Right ventricle myocardium superior (tissue), 1 donor: ENCODE measurements at places on chromosomes 2 and 18. TPM values are rescaled to one million over a fixed set of nuclear protein-coding genes. Genes with fewer than 3 reads are reported as not detected.

- no peak for DNase-seq
Measured at GRCh38 chr2:28547906-28548600, 52.2 kb downstream of the PLB1 start.

- DNase-seq = no peak
Measured at GRCh38 chr2:181367906-181368435, 89.2 kb upstream of the ITGA4 start.

Gene HOXD9
- total RNA-seq = not detected

- DNase-seq = no peak
Measured at GRCh38 chr2:109381327-109381820, 232.4 kb downstream of the SEPTIN10 start.

Gene TTC21B
- 11.7 TPM for total RNA-seq

Gene RAB6C
- 0.22 TPM for total RNA-seq

Gene ATOH8
- total RNA-seq = 25.8 TPM

Gene VWA3B
- 0.32 TPM for total RNA-seq

Gene ONECUT2
- total RNA-seq = 0.03 TPM

DNA sequence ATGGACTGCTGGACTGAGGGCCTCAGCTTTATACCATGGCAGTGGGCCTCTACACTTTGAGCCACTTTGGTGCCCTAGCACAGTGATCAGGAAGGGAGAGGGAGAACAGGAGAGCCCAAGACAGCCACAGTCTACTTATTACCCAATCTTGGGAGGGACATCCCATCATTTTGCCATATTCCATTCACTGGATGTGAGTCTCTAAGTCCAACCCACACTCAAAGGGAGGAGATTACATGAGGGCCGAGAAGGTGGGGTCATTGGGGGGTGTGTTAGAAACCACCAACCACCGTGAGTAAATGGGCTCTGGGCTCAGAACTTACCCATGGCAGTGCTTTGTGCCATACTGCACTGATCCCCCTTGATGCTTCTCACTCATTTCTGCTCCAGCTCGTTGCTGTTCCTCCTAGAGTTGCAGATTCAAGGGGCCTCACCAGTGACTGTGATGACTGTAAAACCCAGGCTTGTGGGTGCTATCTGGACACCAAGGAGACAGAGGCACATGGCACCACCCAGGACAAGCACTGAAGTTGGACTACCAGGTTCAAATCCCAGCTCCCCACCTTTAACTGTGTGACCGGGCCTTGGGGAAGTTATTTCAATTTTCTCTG lies 97.6 kb upstream of the RAB6C start:
- no peak for DNase-seq

DNA sequence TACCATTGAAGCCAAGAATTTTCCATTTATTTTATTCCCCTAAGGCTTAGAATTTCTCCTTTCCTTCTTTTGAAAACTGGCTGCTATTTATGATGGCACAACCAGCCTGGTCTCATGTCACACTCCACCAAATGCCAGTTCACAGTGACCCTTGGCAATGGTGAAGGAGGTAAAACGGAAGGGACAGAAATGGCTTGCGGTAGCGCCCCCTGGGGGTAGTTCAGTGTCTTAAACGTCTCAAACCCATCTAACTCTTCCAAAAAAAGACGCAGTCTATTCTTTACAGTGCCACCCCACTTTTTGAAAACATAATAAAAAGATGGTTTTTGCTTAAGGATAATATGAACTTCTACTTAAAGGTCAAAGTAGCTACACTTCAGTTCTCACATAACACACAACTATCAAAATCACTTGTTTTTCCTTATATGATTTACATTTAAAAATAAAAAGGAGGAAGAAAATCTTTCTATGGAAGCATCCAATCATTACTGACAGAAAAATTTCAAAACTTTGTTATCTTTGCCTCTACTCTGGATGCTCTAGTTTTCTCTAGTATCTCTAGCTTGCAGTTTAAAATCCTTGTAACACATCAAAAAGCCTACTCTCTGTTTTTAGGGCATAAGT lies 28.0 kb downstream of the PNO1 start:
- peak; percentile 54 for DNase-seq

Gene CHN1
- total RNA-seq = 9.2 TPM

DNA sequence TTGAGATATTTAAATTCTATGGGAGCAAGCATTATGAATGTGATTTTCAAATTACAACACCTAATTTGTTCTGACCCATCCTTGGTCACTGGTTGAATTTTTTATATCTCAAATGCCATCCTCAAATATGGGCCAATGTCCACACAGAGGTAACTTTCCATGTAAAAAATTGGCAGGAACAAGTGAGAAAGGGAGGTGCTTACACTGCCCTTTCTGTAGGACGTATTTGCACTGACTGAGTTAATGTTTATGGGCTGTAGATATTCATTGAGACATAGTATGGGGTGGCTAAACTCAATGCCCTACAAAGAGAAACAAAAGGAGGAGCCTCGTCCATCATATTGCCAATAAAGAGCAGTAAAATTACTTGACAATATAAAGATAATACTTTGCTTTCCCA lies 259.3 kb downstream of the NRXN1 start:
- DNase-seq = no peak

DNA sequence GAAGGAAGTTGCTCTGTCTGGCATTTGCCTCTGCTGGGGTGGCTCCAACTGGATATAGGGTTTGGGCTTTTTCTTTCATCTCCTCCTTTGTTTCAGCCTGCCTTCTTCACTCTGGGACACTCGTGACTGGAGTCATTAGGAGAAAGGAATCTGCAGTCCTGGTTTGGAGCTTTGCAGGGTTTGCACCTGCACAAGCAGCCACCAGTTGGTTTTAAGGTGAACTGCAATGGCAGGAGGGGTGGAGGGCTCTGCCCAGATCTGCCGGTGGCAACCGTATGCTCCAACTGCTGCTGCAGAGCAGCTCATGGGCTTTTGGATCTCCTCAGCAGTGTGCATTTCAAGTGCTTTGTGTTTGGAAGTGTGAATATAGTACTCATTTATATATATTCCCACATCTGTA lies 131.3 kb upstream of the MGAT5 start:
- DNase-seq = no peak

Gene RUFY4
- total RNA-seq = not detected

- DNase-seq = no peak
Measured at GRCh38 chr18:69261406-69261805, 139.3 kb upstream of the DOK6 start.

- DNase-seq = no peak
Measured at GRCh38 chr2:203720915-203721672, 14.7 kb downstream of the CD28 start.

- DNase-seq = no peak
Measured at GRCh38 chr2:23399674-23400261, 14.8 kb downstream of the KLHL29 start.

- DNase-seq = no peak
Measured at GRCh38 chr2:191170773-191171172, 20.0 kb upstream of the STAT4 start.

DNA sequence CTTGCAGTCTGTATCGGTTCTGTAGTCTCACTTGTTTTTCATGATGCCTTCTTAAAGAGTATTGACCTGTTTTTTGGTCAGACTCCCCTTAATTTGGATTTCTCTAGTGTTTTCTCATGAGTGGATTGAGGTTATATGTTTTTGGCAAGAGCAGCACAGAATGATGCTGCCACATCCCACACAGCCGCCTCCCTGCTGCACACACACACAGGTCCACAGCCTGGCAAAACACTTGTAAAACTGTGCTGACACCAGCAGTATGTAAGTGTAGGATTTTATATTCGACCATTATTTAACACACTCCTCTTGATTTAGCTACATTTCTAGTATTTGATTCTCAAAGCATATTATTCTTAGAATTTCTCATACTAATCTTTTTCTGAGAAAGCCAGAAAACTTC lies 68.1 kb downstream of the ITGB1BP1 start:
- DNase-seq = no peak

GRCh38 chr2:39246382-39246980 lies 2.7 kb upstream of the CDKL4 start:
- no peak for DNase-seq
